Brain (organoid and tissue), 16 donors: ENCODE measurements at places on chromosomes 4 and X. TPM values are rescaled to one million over a fixed set of nuclear protein-coding genes. Genes with fewer than 3 reads are reported as not detected.
A peak's percentile ranks its signal among the peaks of the same experiment; 100 is the strongest.

The MAP7D2 gene
- 12.5 TPM for polyA plus RNA-seq

The SORCS2 gene
- 18.8 TPM for polyA plus RNA-seq

The DNAJB14 gene
- polyA plus RNA-seq: 2.1 TPM

DNA sequence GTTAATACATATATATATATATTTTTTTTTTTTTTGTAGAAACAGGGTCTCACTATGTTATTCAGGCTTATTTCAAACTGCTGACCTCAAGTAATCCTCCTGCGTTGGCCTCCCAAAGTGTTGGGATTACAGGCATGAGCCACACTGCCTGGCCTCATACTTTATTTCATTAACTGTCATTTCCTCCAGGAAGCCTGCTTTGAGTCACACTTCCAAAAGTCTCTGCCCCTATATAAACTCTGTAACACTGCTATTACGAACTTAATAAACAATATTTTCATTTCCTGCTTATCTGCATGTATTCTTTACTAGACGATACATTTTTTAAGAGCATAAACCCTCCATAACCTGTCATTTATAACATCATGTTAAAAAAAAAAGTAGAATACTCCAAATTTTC lies 167.2 kb downstream of the WDFY3 start:
- DNase-seq: no peak

GRCh38 chr4:140257461-140258305 lies 103.7 kb upstream of the MAML3 start:
- DNase-seq: no peak

- peak; percentile 37 for DNase-seq
Observed at GRCh38 chr4:129641179-129641578, 545.2 kb downstream of the C4orf33 start.

GRCh38 chr4:129358571-129358970 lies 262.6 kb downstream of the C4orf33 start:
- DNase-seq: no peak

DNA sequence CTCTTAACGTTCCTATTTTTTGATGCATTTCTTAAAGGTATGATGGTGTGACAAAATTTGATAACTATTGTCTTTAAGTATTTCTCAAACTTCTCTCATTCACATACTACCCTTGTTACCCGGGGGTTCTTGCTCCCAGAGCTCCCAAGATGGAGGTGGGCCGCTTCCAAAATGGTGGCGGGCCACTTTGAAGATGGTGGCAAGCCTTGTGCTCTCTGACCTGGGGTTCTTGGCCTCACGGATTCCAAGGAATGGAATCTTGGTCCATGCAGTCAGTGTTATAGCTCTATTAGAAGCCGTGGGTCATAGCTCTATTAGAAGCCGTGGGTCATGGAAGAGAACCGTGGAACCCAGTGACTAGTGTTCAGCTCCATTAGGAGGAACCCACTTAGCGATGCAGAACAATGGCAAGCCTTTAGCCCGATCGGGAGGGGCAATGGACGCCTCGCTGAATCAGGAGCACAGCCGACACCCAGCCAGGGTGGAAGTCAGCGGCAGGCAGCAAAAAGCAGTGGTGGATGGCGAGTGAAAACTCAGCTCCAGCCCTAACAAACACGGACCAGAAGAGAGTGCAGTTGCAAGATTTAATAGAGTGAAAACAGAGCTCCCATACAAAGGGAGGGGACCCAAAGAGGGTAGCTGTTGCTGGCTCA lies 403.4 kb downstream of the MAPK10 start:
- DNase-seq: no peak
